ENCODE measurements at places on chromosomes 16 and 17.

GRCh38 chr17:83179374-83179773 lies 100.0 kb downstream of the METRNL start:
- H3K36me3 ChIP-seq, result no peaks in the 10 kb centered on the region
- H3K4me1 ChIP-seq, result no peaks in the 10 kb centered on the region

DNA sequence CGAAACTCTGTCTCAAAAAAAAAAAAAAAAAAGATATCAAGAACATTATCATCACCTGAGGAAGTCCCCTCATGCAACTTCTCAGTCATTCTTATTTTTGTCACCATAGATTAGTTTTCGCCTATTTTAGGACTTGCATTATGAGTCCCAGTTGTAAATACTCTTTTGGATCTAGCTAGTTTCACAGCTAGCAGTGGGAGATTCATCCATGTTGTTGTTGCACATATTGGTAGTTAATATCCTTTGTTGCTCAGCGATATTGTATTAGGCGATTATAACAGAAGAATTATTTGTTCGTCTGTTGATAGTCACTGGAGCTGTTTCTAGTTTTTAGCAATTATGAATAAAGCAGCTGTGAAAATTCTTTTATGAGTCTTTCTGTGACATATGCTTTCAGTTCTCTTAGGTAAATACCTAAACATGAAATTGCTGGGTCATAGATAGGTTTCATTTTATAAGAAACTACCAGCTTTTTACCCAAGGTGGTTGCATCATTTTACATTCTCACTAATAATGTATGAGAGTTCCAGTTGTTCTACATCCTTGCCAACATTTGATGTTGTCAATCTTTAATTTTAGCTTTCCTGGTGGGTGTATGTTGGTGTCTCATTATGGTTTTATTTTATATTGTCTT lies 40.7 kb upstream of the MAP3K14 start:
- DNase-seq, result no peak
- no peak overlapping the region for H3K4me3 ChIP-seq
- H3K27ac ChIP-seq, result no peak overlapping the region
- no peaks in the 10 kb centered on the region for H3K4me1 ChIP-seq

GRCh38 chr16:86661706-86662105 lies 83.4 kb downstream of the FOXL1 start:
- no peaks in the 10 kb centered on the region for H3K36me3 ChIP-seq
- no peak for DNase-seq
- no peak overlapping the region for H3K27ac ChIP-seq
- no peak overlapping the region for H3K4me3 ChIP-seq
- no peaks in the 10 kb centered on the region for H3K4me1 ChIP-seq
- no peaks in the 10 kb centered on the region for H3K27me3 ChIP-seq

DNA sequence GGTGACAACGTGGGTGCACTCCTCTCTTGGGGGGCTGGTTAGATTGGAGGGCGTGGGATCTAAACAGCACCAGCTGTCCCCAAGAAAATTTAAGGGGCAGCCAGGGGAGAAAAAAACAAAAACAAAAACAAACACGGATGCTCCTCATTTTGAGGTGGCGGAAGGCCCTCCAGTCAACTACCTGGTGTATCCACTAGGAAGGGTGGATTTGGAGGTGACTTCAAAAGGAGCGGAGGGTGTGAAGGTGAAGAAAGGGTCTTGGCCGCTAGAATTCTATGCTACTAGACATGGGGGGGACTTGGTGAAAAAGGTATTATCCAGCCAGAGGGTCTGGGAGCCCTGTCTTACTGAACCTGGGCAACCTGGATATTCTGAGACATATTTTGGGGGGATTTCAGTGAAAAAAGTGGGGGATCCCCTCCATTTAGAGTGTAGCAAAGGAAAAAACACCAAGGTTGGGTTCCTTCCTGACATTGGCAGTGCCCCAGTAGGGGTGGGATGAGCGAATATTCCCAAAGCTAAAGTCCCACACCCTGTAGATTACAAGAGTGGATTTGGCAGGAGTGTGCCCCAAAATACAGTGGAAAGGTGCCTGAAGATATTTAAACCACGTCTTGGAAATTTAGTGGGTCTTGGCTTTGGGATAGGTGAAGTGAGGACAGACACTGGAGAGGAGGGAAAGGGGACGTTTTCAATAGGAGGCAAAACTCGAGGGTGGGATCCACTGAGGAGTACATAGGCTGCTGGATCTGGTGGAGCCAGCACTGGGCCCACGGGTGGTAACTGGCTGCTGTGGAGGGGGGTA lies 454 bp upstream of the FGF11 start:
- peak overlapping the region; percentile 98 for H3K4me3 ChIP-seq
- H3K4me1 ChIP-seq, result peaks cover 24% of the 10 kb centered on the region
- no peaks in the 10 kb centered on the region for H3K36me3 ChIP-seq
- peaks cover 39% of the 10 kb centered on the region for H3K27me3 ChIP-seq

- no peak overlapping the region for H3K4me3 ChIP-seq
- no peak overlapping the region for H3K27ac ChIP-seq
- H3K4me1 ChIP-seq, result no peaks in the 10 kb centered on the region
- no peaks in the 10 kb centered on the region for H3K27me3 ChIP-seq
These were observed 38.4 kb upstream of the XYLT1 start for GRCh38 chr16:17509194-17509593.

DNA sequence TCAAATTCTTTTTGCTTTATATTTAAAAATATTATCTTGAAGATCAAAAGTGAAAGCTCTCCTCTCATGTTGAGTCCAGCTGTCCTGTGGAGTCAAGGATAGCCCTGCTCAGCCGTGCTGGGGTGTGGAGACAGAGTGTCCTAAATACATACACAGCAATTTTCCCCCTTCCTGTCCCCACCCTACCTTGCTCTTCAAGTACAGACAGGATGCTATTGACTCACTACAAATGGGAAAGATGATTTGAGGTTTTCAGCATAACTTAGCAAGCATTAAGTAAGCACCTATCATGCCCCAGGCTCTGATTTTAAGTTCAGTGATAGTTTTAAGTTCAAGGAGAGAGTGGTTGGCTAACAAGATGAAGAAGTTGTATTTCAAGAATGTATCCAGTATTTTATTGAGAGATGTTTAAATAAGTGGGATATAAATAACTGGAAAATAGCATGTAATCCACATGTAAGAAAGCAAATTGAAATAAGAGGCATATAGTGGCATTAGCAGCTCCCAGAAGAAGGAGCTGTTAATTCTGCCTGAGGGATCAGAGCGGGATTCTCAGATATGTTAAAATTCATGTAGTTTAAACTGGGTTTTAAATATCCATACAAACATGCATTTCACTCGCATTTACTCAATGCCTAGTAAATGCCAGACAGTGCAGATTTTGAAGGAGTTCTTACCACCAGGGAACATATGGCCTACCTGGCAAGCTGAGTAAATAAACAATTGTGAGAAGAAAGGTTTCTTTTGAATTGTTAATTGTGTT lies 183.5 kb upstream of the ANKFN1 start:
- peak; percentile 40 for DNase-seq
- H3K4me1 ChIP-seq, result peaks cover 10% of the 10 kb centered on the region
- H3K36me3 ChIP-seq, result no peaks in the 10 kb centered on the region
- 0 out of 2 replicates have a peak, but pooled peaks cover 5% of the 10 kb centered on the region for H3K27me3 ChIP-seq
- no peak overlapping the region for H3K4me3 ChIP-seq
- H3K27ac ChIP-seq, result no peak overlapping the region

- H3K4me3 ChIP-seq, result no peak overlapping the region
- 0 out of 2 replicates have a peak, but pooled peaks cover 9% of the 10 kb centered on the region for H3K4me1 ChIP-seq
- no peaks in the 10 kb centered on the region for H3K36me3 ChIP-seq
- no peak for DNase-seq
- H3K27me3 ChIP-seq, result no peaks in the 10 kb centered on the region
These were observed 87.2 kb upstream of the SMIM36 start for GRCh38 chr17:55598495-55598894.

DNA sequence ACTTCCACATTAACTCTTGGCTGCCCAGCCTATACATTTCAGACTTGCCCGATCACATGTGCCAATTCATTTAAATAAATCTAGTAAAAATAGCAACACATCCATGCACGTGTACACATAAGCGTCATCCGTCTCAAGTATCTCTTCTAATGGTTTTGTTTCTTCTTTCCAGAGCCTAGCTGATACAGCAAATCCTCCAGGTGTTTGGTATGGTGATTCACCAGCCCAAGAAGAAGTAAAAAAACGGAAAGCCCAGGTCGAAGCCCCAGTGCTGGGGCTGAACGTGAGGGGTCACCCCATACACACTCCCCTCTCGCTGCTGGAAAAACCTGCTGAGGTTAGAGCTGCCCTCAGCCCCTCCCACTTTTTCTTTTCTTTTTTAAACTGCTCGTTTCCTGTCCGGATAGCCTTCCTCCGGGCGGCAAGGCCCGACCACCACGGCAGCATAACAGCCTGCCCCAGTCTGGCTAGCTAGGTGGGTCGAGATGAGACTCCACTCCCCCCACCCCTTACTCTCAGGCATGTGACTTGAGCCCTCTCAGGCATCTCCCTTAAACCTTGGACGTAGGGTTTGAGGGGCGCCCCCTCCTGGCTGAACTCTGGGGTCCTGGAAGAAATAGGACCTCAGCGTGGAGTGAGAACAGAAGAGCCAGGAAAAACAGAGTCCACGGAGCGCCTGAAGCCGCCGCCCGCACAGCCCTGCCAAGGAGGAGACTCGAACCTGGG lies 13.9 kb upstream of the OR1F1 start:
- H3K4me3 ChIP-seq, result peak overlapping the region; percentile 85
- DNase-seq, result peak; percentile 97
- peak overlapping the region; percentile 81 for H3K27ac ChIP-seq
- peaks cover 3% of the 10 kb centered on the region for H3K4me1 ChIP-seq
- no peaks in the 10 kb centered on the region for H3K36me3 ChIP-seq

DNA sequence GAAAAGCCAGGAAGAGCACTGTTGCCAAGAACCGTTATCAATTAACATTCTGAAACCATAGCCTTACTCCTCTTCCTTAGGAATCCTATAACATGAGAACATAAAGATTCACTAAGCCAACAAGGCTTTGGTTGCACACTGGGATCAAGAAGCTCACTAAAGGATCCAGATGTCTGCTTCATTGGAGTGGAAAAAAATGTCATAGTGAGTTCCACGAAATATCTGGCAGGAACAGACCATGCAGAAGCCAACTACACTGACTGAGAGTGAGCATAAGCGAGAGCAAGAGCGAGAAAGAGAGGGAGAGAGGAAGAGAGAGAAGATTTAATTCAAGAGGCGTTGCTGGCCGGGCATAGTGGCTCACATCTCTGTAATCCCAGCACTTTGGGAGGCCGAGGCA lies 13.4 kb upstream of the MEIOC start:
- DNase-seq, result no peak
- H3K27me3 ChIP-seq, result no peaks in the 10 kb centered on the region
- no peaks in the 10 kb centered on the region for H3K4me1 ChIP-seq
- H3K27ac ChIP-seq, result no peak overlapping the region
- H3K36me3 ChIP-seq, result no peaks in the 10 kb centered on the region
- no peak overlapping the region for H3K4me3 ChIP-seq

DNA sequence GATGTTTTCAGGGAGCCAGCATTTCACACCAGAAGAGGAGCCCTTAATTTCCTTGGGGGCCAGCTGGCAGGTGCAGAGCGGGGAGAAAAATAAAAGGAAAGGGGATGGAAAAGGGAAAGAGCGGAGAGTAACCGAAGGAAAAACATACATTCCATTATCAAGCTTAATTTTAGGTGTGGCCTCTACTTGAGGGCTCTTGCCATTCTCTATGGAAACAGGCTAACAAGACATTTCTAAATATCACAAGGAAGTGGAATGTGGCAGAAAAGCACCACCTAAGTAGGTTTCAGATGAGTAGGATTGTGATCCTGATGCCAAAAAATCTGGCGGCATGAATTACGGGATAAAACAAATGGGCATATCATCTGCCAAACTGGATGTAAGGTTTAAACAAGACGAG lies 970 bp upstream of the DYNC1LI2 start:
- H3K36me3 ChIP-seq, result peaks cover 19% of the 10 kb centered on the region
- peak overlapping the region; percentile 98 for H3K4me3 ChIP-seq
- no peak for DNase-seq

- H3K27me3 ChIP-seq, result no peaks in the 10 kb centered on the region
- peak overlapping the region; percentile 78 for H3K27ac ChIP-seq
- peaks cover 33% of the 10 kb centered on the region for H3K4me1 ChIP-seq
- H3K36me3 ChIP-seq, result no peaks in the 10 kb centered on the region
- peak; percentile 53 for DNase-seq
These were observed 19.9 kb downstream of the IGFBP4 start for GRCh38 chr17:40463122-40463550.

- peak overlapping the region; percentile 56 for H3K27ac ChIP-seq
- no peaks in the 10 kb centered on the region for H3K27me3 ChIP-seq
- no peak overlapping the region for H3K4me3 ChIP-seq
- H3K4me1 ChIP-seq, result 0 out of 2 replicates have a peak, but pooled peaks cover 10% of the 10 kb centered on the region
These were observed 35.4 kb downstream of the CDRT15 start for GRCh38 chr17:14201021-14201987.

DNA sequence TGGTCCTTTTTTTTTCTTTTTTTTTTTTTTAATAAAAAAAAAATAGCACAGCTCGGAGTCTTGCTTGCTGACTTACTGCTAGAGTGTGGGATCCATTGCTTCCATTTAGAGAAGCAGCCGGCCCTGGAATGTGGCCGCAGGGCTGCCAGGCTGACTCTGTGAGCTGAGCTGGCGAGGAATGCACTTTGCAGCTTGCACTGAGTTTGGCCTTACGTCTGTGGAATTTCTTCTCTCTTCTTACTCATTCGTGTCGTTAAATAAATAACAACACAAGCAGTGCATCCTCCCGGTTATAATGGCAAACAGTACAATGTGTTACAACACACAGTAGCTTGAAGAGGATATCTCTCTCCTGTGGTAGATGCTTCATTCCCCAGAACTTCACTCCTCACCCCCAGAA lies 69.2 kb downstream of the PRKCB start:
- H3K27ac ChIP-seq, result peak overlapping the region; percentile 47
- DNase-seq, result peak; percentile 86
- peaks cover 13% of the 10 kb centered on the region for H3K4me1 ChIP-seq
- H3K36me3 ChIP-seq, result no peaks in the 10 kb centered on the region
- H3K27me3 ChIP-seq, result no peaks in the 10 kb centered on the region
- no peak overlapping the region for H3K4me3 ChIP-seq

GRCh38 chr16:17475104-17475503 lies 4.3 kb upstream of the XYLT1 start:
- no peak overlapping the region for H3K27ac ChIP-seq
- no peaks in the 10 kb centered on the region for H3K36me3 ChIP-seq
- H3K27me3 ChIP-seq, result peaks cover 8% of the 10 kb centered on the region
- DNase-seq, result no peak
- no peak overlapping the region for H3K4me3 ChIP-seq
- peaks cover 8% of the 10 kb centered on the region for H3K4me1 ChIP-seq

DNA sequence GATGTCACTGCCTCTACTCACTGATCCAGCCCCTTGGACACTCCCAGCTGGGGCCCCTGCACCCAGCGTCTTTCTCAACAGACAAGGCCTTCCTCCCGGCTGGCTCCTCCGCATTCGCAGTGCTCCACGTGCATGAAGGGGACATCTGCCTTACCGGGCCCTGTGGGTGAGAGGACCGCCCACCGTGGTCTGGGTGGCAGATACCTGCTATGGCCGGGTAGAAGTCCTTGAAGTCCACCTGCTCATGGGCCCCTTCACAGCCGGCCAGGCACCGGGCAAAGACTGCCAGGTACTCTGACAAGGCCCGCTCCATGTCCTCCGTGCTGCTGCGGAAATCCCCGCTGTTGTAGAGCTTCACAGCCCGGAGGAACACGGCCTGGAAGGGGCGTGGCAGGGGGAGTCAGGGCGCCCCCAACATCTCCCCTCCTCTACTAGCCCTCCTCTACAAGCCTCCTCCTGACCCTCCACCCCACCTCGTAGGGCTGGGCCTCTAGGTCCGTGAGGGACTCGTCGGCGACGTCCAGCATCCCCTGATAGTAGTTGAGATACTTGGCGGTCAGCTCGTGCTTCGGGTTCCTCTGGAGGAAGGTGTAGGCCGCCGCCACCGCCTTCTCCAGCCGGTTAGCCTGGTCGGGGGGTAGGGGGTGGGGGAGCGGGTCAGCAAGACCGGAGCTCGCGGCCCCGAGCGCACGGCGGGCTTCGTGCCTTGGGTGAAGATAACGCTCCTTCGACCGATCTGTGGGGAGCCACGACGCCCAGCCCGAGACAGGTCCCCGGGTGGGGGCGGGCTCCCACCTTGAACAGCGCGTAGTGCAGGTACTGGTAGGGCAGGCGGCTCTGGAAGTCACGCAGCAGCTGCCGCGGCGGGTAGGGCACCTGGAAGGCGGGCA lies 845 bp downstream of the P3H4 start:
- DNase-seq, result peak; percentile 58
- H3K4me3 ChIP-seq, result peak overlapping the region; percentile 98
- H3K36me3 ChIP-seq, result no peaks in the 10 kb centered on the region
- H3K4me1 ChIP-seq, result peaks cover 28% of the 10 kb centered on the region

All from GM23338 (cell line).